Stimulated activated CD4-positive, alpha-beta T cell treated with anti-CD3 and anti-CD28 coated beads, TNF-alpha, amount 100 ng/mL, for 48 hours (primary cell): ENCODE measurements at places on chromosomes 3 and 15.

DNA sequence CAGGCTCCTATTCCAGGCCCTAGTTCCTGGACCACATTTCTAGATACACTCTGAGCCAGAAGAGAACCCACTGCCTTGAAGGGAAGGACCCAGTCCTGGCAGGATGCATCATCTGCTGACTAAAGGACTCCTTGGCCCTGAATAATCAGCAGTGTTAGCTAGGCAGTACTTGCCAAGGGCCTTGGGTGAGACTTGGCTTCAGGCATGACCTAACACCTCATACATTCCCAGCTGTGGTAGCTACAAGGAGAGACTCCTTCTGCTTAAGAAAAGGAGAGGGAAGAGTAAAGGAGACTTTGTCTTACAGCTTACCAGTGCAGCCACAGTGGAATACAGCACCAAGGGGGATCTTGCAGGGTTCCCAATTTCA lies 26.4 kb downstream of the PEAK1 start:
- no peak for DNase-seq

DNA sequence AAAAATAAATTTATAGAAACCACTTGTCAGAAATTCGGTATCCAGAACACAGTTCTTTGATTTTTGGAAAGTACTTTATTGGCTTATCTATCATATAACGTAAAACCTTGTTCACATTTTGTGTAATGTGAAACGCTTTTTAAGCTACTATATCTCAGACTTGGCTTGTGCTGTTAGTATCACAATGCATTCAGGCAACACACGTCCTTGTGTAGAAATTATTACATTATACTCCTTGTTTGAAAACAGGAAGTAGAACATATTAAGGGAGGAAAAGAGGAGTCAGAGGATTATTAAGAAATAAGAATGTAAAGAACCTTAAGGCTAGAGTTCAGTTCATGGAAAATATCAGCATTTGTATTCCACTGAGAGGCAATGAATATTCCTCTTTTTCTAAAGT lies 1.6 kb downstream of the DNAJC13 start:
- no peak for DNase-seq

DNA sequence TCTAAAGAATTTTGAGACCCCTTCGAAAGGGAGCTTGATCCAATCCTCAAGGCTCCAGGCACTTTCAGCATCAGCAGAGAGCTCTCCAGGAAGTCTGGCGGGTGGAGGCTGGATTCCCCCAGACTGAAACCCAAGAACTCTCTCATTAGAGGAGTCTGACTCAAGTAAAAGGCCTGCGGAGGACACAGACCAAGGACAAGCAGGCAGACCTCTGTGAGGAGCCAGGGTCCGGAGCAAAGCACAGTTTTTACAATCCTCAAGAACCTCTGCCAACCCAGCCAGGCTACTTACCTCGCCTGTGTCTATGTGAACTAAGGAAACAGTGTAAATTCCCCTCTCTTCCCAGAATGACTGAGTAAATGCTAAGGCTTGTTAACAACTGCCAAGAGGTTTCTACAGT lies 86.2 kb downstream of the FBN1 start:
- DNase-seq: no peak

DNA sequence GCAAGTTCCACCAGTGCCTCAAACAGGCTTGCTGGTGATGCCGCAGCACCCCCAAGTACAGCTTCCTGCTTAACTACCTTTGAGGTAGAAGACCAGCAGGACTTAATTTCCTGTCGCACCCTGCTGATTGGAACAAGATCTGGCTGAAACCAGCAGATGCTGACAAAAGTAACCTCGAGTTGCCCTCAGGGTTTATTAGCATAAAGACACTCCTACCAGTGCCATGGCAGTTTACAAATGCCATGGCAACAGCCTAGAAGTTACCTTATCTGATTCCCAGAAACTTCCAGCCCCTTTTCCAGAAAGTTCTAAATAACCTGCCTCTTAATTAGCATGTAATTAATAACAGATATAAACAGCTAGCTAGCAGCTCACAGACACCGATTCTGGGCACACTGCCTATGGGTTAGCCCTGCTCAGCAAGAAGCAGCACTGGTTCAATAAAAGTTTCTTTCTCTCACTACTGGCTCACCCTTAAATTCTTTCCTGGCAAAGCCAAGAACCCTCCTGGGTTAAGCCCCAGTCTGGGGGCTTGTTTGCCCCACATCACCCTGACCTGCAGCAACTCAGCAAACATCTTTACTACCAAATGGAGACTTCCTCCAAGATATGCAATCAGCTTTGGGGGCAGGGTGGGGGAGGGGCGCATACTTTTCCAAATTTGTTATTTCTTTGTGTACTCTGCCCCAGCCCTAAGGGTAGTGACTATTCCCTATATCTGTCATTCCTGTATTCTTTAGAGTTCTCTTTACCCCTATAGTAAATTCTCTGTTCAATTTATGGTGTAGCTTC lies 54.2 kb downstream of the MAP4 start:
- no peak for DNase-seq

DNA sequence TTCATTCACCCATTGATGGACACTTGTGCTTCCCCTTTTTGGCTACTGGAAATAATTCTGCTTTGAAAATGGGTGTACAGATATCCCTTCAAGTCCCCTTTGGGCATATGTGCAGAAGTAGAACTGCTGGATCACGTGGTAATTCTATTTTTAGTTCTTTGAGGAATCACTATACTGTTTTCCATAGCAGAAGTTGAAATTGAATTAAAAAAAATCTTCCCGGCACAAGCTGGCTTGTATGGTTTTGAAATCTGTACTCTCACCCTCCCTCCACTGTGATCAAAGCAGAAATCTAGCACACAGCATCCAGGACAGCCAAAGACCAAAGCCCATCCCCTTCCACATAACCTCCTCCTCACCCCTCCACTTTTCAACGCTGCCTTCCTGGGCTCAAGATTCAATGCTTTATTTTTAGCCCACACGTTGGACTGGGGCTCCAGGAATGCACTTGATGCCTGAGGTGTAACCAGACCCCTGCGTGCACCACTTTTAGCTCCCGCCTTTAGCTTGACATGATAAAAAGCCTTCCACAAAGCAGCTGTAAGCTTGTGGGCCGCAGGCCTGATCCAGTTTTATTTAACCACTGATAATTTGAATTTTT lies 29.9 kb downstream of the TMEM40 start:
- DNase-seq: no peak

- no peak for DNase-seq
Observed at GRCh38 chr3:129507181-129507831, 21.1 kb upstream of the RHO start.

DNA sequence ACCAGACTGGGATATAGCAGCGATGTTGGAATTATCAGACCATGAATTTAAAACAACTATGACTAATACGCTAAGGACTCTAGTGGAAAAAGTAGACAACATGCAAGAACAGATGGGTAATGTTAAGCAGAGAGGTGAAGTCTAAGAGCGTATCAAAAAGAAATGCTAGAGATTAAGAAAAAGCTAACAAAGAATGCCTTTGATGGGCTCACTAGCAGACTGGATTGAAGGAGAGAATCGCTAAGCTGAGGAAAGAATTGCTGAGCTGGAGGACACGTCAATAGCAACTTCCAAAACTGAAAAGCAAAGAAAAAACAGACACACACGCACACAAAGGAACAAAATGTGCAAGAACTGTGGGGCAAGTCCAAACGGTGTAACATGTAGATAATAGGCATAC lies 20.0 kb upstream of the CMTM6 start:
- DNase-seq: no peak

GRCh38 chr3:44436181-44436580 lies 41.3 kb downstream of the ZNF445 start:
- no peak for DNase-seq

GRCh38 chr3:140994316-140994715 lies 52.7 kb downstream of the SLC25A36 start:
- DNase-seq: no peak

GRCh38 chr3:10370429-10370828 lies 49.5 kb upstream of the SEC13 start:
- DNase-seq: no peak

DNA sequence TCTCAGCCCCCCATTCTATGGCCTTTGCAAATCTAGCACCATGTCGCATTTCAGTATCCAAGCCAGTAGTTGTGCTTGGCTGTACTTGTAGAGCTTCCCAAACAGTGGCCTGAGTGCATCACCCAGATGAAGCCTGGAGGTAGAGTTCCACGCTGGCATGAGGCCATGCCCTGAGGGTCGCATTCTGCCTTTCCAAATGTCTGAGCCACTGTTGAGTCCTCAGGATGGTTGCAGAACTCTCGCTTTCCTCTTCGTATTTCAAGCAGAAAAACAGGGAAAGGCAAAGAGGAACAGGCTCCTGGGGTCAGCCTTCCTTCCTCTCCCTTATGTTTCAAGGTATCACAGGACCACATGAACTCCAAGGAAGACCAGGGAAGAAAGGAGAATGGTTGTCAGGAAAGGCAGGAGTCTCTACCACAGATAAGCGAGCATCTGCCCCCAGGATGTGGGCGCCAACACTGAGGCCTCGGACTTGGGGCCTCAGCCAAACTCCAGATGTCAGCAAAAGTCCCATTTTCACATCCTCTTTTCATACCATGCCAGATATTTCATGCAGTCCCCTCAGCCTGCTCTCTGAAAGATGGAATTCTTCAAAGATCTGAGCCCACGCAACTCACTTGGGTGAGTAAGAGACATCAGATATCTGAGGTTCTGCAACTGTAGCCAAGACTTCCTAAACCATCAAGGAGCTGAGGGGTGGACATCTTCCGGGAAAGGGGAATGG lies 19.4 kb upstream of the PRR20G start:
- DNase-seq: no peak

GRCh38 chr15:55673287-55673686 lies 69.7 kb downstream of the PRTG start:
- no peak for DNase-seq

- DNase-seq: no peak
Observed at GRCh38 chr3:127093312-127093711, 99.6 kb upstream of the PRR23E start.

DNA sequence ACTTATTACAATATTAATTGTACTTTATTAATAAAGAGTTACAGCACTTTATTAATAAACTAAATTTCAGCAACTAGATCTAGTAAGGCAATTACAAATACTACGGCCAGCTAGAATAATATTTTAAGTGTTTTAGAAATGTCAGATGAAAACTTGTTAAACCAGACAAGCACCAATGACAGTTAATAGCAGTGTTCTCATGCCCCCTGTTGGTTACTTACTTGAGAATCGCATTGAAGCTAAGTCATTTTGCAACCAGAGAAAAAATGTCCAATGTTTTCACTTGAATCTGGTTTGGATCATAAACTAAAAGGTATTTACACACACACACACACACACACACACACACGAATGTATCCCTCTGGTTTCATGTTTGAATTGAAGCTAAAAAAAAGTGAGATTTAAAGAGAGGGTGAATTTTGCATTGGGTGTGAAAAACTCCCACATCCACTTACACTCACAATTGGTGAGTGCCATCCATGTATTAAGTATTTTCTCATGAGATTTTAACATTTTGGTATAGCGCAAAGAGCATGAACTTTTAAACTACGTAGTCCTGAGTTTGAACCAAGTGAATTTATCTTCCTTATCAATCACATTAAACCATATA lies 347.7 kb downstream of the ZBBX start:
- DNase-seq: no peak

GRCh38 chr3:146896711-146897110 lies 291.6 kb upstream of the PLSCR5 start:
- no peak for DNase-seq

DNA sequence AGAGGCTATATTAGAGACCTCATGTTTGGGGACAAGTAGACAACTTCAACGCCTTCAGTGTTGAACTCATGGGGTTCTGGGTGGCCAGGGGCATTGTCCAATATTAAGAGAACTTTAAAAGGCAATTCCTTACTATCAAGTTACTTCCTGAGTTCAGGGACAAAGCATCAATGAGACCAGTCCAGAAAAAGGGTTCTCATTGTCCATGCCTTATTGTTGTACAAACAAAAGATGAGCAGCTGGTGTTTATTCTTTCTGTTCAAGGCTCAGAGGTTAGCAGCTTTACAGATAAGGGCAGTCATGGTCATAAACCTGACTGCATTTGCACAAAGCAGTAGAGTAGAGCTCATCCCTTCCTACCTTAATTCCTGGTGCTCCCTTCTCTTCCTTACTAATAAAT lies 18.5 kb upstream of the PDHB start:
- no peak for DNase-seq

DNA sequence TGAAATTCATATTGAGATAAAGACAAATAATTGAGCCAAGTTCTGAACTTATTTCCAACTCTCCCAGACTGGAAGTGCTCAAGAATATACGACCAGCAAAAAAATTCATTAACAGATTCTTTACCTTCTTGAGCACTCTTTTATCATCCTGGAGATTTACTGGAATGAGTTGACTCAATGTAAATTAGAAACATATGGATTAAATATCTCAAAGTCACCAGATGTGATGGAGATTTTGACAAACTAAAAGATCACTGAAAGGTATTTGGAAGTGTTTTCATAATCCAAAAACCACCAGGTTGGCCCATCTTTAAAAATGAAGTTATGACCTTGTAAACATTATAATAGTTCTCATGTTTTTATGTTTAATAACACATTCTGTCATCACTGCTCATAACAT lies 433.2 kb upstream of the RASGRP1 start:
- no peak for DNase-seq

DNA sequence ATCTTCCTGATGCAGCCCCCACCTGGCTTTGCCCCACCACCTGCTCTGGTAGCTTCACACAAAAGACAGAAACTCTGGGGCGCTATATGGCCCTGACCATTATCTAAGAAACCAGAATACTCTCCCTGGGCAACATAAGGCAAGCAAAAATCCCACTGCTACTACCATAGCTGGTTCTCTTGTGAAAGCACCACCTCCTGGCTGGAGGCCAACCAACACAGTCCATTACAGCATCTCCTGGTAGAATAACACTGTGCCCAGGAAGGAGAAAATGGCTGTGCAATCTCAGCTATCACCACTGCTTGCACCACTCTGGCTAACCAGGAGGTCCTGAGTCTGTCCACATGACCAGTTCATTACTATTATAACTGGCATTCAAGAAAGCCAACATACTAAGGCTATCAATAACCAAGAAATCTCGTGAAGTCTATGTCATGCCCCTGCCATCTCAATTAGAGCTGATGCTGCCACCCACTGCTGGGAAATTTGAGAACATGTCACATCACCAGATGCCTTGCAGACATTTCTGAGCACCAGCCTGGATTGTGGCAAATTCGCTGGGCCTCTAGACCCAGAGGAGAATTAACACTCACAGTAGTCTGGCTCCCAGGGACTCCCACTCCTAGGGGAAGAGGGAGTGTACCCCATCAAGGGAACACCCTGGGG lies 1114.8 kb downstream of the ROBO2 start:
- no peak for DNase-seq

- DNase-seq: no peak
Observed at GRCh38 chr3:175606650-175607318, 747.6 kb downstream of the NAALADL2 start.

GRCh38 chr3:166582236-166582635 lies 745.0 kb upstream of the BCHE start:
- no peak for DNase-seq
